ENCODE measurements at places on chromosomes 11 and 22. TPM values are rescaled to one million over a fixed set of nuclear protein-coding genes. Genes with fewer than 3 reads are reported as not detected.

The CCDC83 gene
- total RNA-seq: not detected

The PTPN5 gene
- 0.07 TPM for total RNA-seq

The FAM181B gene
- 0.11 TPM for total RNA-seq

The ADAMTS8 gene
- 0.20 TPM for total RNA-seq

The KRTAP5-8 gene
- total RNA-seq: not detected

The MS4A10 gene
- not detected for total RNA-seq

The NAALAD2 gene
- total RNA-seq: 1.8 TPM

The ACCS gene
- 21.3 TPM for total RNA-seq

- DNase-seq: no peak
Observed at GRCh38 chr11:625636-626268, 997 bp upstream of the CDHR5 start.

DNA sequence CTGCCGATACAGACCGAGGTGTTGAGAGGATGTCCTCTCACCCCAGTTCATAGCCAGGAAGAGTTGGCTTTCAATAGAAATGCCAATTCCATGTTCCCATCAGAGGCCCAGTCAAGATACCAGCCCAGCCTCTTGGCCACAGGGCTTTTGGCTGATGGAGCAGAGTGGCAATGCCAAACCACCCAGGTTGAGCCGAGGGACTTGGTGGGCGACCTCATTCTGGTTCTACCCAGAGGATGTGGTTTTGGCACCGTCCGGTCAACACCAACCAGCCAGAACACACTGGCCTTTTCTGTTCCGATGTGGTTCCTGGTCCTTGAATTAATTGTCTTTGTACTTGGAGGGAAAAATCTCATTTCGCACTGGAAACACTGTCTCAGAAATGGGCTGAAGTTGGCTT lies 60.5 kb downstream of the COMMD9 start:
- no peak for DNase-seq

DNA sequence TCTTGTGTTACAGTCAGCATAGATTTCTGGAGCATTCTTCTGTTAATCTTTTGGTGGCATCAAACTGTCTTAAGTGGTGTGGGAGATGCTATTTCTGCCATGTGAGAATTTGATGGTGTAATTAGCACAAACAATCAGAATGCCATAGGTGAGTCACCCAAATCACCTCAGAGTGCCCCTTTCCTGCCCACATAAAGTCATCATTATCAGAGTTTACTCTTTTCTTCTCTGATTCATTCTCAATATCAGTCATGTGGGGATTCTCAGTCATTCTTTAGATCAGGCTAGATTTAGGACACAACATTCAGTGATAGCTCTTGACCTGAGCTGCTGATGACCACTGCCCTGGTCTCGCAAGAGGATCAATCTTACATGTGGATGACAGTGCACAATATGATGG lies 23.7 kb upstream of the MS4A6A start:
- DNase-seq: no peak

- DNase-seq: no peak
Observed at GRCh38 chr11:76592025-76592914, 78.3 kb downstream of the LRRC32 start.

DNA sequence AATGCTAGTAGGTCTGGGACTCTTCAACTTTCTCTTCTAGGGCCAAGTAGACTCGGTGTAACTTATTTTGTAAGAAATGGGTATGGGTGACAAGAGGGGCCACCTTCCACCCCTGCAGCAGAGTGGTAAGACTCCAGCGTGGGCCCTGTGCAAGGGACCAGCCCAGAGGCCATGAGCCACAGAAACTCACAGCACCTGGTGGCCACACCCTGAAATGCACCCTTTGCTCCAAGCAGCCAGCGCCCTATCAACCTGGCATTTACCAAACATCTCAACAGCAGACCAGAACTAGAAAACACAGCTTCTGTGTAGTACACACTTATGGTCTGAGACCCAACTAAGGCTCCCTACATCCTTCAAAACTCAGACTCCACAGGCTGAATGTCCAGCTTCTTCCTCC lies 5.7 kb downstream of the CDCA5 start:
- no peak for DNase-seq

DNA sequence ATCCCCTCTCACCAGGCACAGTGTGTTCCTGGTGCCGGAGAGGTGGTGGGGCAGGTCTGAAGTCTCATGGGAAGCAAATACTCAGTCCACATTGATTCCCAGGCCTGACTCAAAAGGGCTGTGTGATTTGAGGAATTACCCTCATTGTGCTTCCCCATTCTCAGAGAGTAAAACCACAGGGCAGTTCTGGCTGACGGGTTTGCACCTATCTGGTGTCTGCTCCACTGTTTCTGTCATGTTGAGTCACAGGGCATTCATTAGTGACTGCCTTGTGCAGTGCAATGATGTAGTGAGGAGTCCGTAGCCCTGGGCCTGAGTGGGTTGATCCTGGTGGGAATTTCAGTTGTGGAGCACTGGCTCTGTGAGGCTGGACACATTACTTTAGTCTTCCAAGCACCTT lies 85.2 kb upstream of the ARHGAP20 start:
- peak; percentile 64 for DNase-seq

- DNase-seq: peak; percentile 33
Observed at GRCh38 chr11:59918987-59919589, 19.1 kb upstream of the OOSP1 start.

DNA sequence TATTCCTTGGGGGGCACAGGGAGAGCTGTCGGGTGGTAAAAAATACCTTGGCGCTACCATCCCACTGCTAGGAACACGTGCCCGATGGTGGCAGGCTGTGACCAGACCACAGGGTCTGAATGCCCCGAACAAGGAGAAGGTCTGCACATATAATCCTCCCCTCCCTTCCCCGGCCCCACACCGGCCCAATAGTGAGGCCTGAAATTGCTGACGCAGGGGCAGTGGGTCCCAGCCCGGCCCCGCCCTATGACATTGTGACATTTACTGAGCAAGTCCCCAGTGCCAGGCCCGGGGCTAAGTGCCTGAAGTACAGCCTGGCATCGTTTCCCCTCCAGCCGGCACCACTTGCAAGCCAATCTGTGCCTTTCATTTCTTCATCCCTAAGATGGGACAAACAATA lies 19.5 kb downstream of the MN1 start:
- no peak for DNase-seq

DNA sequence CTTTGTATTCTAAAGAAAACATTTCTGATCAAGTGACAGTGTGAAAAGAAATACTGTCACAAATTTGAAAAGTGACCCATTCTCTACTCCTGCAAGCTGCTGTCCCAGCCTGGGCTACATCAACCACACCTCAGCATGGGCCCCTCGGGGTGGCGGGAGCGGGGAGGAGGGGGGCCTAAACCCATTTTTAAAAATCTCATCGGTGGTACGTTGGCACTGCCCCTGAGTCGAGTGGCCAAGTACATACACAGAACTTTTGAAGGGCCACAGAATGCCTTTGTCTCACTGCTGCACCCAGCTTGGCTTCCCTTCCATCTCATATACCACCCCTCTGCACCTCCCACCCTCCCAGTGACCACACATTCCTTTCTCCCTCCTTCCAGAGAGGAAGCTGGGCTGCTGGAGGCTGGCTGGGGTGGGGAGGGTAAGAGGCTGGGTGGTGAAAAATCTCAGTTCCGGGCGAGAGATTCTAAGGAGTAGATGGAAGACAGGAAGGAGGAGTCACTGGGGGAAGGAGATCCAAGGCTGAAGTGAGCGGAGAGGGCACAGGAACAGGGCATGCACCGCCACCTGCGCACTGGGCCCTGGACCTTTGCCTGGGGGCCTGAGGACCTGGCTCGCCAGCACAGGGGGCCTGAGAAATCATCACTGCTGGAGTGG lies 21.1 kb downstream of the FXYD6 start:
- no peak for DNase-seq

GRCh38 chr11:76329983-76330382 lies 50.9 kb downstream of the THAP12 start:
- DNase-seq: no peak

DNA sequence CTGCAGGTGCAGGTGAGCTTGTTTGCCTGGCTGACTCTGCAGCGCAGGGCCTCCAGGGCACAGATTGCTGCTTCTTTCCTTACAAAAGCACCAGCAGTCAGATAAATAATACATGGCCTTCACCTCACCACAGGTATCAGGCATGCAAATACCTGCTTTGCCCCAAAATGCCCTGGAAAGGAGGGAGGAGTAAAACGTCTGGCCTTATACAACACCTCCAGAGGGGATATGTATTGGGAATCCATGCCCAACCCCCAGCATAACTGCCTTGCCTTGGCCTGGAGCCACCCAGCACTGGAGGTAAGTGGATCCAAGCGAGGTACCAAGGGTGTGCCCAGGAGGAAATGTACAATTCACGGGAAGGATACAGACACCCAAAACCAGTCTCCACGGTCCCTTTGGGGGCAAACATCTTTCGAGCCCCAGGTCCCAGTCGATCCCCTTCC lies 860 bp downstream of the TMEM184B start:
- no peak for DNase-seq

- DNase-seq: no peak
Observed at GRCh38 chr11:131841925-131842635, 471.7 kb downstream of the NTM start.

DNA sequence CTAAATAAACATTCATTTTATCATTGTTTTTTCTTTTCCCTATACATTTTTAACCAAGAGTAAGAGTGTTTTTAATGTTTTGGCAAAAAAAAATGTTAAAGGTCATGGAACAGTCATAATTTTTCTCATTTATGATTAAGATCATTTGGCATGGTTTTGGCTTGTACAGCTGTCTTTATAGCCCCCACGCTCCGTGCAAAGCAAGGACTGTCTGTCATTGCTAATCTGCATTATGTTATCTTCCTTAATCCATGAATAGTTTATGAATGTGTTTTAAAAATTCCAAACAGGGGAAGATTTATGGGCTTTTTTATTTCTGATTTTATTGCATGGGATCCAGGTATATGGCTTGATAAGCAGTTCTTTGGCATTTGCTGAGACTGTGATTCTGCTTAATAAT lies 28.1 kb downstream of the PGM2L1 start:
- DNase-seq: no peak

GRCh38 chr11:111395749-111396148 lies 16.7 kb upstream of the POU2AF1 start:
- DNase-seq: no peak

DNA sequence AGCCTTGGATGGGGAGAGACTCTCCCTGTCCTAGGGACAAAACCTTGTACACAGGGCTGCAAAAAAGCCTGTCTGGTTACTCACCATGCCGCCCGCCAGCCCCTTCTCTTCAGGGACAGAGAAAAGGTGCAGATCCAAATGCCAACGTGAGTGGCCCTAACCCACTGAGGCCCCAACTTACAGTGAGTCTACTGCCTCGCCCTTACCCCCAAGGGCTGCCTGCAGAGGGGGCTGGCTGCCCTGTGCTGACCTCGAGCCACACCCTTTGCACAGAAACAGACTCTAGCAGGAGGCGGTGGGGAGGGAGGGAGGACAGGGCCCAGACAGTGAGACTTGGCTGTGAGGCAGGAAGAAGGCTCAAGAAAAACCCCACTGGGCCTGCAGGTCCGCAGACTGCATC lies 13.6 kb upstream of the CHST1 start:
- no peak for DNase-seq

DNA sequence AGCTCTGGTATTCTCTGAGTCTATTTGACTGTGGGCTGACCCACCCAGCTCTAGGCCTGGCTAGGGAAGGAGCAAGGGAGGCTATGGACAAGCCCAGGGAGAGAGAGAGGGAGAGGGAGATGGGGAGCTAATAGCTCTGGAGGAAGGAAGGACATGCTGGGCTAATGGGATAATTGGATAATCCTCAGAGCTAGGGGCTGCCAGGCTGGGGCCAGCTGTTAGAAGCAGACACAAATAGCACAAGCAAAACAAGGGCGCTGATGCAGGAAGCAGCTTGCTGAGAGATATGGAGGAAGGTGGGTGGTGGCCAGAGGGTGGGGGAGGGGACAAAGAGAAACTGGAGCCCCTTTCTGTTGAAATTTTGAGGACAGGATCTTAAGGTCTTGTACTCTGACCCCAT lies 23.2 kb downstream of the ADORA2A start:
- DNase-seq: no peak

DNA sequence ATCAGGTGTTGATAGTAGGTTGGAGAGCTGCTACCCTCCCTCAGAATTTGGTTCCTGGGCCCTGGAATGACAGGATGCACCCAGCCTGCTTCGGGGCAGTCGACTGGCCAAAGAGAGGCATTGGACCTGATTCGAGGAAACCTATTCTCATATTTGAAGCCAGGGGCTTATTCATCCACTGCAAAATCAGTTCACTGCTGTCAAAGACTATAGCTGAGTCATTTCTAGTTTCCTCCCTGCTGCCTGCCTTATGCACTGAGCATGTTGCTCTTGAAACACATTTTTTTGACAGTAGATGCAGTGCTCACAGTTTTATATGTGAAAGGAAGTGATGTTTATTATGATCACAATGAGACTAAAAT lies 565.4 kb downstream of the ETS1 start:
- DNase-seq: peak; percentile 67

- no peak for DNase-seq
Observed at GRCh38 chr11:104328512-104328907, 164.6 kb upstream of the PDGFD start.

DNA sequence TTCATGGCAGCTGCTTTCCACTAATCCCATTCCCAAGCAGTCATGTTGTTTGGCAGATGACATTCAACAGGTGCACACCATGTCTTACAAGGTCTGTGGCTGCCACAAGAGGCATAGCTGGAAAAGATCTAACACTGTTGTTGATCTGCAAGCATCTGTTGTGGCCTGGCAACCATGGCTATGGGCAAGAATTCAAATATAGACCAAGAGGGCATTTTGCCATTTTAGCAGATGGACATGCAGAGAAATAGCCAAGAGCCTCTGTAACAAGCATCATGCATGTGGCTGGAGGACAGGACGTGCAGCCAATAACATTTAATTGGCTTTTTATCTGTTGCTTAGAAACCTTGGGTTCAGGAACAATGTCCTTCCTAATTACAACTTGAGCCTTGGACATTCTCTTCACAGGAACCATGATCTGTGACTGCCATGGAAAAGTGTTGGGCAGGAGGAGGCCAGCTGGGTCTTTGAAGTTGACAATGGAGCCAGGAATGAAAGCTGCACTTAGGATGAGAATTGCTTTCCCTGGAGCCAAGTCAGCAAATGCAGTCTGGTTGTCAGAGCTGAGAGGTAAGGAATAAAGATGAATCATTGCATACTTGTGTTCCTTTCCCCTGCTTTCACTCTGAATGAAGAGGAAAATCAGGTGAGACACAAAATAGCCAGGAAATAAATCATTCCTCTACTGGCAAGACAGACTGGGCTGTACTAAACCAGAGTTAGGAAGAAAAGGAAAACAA lies 113.6 kb upstream of the ANO5 start:
- DNase-seq: no peak

DNA sequence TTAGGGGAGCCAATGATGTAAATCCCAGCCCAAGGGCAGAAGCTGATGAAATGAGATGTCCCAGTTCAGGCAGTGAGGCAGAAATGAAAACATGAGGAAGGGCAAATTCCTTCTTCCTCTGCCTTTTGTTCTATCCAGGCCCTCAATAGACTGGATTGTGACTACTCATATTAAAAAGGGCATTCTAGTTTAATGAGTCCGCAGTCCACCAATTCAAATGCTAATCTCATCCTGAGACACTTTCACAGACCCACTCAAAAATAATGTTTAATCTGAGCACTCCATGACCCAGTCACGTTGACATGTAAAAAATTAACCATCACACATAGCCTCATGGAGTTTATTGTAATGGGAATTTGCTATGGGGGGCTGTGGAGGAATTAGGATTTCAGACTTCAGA lies 717.9 kb downstream of the OPCML start:
- no peak for DNase-seq

Measured in astrocyte (in vitro differentiated cells and primary cell).